ENCODE measurements at places on chromosomes 3 and 15.

- DNase-seq: no peak
Measured at GRCh38 chr3:101484805-101485620, 28.0 kb downstream of the SENP7 start.

DNA sequence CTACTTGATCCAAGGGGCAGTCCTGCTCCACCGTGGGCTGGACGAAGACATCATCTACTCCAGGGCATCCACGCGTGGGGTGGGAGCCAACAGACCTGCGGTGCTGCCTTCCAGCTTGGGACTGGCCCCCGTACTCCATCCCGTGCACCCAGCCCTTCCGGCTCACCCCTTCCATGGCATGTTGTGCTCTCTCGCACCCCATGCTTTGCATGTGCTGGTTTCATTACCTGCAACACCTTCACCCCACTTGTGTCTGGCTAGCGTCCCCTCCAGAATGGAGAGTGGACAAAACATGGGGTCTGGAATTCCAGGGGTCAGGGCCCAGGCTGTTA, 30.2 kb downstream of the SEMA7A start:
- no peak for DNase-seq

GRCh38 chr3:58868097-58868779, 181.6 kb downstream of the CFAP20DC start:
- DNase-seq: no peak

- no peak for DNase-seq
Measured at GRCh38 chr15:69953051-69953450, 144.7 kb downstream of the TLE3 start.

DNA sequence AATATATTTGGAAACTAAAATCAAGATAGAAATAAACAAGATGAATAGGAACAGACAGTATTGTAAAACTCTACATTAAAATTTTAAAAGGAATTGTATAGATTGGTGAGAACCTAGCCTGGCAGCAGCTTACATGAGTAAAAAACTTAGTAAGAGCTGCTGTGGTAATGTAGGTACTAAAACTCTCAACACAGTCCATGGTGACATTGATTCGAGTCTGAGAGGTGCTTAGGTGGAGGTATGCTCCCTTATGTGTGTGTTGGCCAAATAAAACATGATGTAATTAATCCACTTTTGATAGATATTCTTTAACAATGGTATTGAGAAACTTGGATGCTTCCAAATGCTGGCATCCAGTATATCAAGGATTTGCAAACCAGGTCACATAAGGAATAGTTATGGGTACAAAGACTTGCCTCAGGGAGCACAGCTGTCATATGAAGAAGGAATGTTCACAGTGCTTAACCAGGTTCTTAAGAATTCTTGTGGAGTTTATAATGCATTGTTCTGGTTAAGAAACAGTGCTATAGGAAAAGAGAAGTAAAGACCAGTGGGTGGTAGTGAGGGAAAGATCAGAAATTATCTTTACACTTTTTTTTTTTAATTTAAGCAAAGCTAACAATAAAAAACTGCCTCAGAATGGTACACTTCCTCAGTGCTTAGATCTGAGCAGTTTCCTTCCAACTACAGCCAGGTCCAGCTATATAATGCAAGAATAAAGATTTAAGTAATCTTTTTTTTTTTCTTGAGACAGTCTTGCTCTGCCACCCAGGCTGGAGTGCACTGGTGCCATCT, 24.6 kb upstream of the IL20RB start:
- DNase-seq: no peak

DNA sequence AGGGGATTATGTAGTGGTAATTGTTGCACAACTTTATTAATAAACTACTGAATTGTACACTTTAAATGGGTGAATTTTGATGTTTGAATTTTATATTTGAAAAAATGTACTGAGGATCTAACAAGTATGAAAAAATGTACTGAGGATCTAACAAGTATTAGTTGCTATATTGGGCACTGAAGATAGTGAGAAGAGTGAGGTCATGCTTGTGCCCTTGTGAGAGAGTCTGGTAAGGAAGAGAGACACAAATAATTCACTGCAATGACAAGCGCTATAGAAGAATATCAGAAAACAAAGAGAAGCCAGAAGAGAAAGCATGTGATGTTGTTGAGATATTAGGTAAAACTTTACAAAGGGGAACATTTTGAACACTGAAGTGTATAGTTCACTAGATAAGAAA, 137.6 kb downstream of the DTWD1 start:
- DNase-seq: no peak

DNA sequence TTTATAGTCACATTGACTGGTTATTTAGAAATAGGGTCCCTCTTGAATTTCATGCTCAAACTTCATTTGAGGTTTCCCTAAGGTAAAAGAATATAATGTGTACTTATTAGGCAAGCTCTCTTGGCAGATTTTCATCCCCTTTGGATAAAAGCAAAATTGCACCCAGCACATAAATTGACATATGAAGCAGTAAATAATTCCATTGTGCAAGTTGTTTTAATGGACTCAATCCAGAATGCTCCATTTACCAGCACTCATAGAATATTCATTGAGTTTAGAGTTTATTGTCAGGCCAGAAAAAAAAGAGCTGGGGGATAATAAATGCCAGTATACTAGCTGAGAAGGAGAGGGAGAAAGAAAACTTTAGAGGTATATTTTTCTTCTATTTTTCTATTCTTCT, 136.8 kb downstream of the TPRG1 start:
- no peak for DNase-seq

GRCh38 chr3:175985781-175986180, 1126.6 kb downstream of the NAALADL2 start:
- DNase-seq: no peak

- no peak for DNase-seq
Measured at GRCh38 chr3:170985304-170985703, 41.2 kb downstream of the SLC2A2 start.

- DNase-seq: no peak
Measured at GRCh38 chr3:188527389-188527788, 373.4 kb downstream of the LPP start.

GRCh38 chr15:83943849-83944404, 290.0 kb downstream of the ADAMTSL3 start:
- DNase-seq: no peak

DNA sequence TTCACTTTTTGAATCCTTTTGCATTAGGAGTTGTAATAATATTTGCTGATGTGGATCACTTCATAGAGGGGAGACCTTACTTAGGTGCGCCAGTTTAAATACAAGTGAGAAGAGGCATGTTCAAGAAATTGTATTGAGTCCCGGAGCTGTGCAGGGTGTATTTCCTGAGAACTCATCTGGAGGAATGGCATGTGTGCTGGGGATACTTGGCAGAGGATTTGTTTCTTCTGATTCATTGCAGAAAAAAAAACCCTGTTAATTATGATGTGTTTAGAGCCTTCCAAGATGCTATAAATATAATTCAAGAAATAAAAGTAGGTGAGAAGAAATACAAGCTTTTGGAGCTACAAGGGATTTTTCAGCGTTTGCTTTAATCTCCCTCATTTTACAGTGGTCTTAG, 97.6 kb downstream of the TPRG1 start:
- DNase-seq: no peak
